ENCODE measurements at places on chromosomes 16 and 17.

DNA sequence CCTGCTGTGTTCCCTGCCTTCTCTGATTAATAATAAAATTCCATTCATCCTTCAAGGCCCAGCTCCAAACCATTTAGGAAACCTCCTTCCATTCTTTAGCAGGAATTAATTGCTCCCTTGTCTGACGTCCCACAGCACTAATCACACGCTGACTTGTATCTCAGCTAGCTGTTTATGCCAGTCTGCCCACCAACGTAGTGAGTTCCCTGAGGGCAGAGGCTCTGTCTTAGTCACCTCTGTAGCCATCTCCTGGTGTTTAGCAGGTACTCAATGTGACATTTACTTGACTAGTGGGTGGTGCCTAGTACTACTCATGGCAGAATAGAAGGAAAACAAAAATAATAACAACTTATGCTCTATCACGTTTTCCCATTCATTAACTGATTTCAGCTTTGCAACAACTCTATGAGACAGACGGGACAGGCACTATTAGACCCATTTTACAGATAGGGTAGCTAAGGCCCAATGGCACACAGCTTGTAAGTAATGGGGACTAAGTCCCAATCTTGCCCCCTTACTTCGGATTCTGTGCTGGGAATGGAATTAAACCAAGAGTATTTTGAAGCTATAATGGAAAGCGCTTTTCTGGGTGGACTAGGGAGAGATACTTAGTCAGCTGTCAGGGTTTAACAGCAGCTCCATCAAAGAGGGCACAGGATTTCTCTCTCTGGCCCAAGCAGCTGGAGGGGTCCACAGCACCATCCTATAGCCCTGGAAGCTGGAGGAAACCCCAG is 931 bp upstream of the WIPF2 start:
- DNase-seq = no peak

GRCh38 chr17:38560503-38561318 is 45.0 kb downstream of the SRCIN1 start:
- no peak for DNase-seq

DNA sequence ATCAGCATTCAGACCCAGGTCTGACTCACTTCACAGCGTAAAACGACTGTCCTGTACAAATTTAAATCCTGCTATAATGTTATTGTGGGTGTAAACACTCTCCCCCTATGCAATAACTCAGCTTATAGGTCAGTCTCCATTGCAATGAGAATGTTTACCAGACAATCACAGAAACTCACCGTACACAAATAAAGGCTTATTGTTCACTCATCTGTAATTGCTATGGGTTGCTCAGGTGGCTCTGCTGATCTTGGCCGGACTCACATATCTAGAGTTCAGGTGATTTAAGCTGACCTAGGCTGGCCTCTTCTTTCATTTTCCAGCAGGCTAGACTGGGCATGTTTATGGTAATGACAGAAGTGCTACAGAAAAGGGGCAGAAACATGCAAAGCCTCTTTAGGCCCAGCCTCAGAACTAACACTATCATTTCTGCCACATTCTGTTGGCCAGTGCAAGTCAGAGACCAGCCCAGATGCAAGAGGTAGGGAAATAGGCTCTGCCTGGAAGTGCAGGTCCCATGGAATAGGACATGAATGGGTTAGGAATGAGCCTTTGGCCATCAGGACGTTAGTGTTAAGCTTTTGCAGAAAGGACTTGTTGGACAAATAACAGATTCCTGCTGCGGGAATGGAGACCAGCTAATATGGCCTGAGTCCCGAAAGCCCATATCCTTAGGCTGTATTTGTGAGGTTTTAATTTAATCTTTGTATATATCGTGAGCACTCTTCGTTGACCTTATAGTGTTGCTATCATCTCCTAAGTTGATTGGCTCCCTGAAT is 44.0 kb downstream of the HLF start:
- DNase-seq = no peak

DNA sequence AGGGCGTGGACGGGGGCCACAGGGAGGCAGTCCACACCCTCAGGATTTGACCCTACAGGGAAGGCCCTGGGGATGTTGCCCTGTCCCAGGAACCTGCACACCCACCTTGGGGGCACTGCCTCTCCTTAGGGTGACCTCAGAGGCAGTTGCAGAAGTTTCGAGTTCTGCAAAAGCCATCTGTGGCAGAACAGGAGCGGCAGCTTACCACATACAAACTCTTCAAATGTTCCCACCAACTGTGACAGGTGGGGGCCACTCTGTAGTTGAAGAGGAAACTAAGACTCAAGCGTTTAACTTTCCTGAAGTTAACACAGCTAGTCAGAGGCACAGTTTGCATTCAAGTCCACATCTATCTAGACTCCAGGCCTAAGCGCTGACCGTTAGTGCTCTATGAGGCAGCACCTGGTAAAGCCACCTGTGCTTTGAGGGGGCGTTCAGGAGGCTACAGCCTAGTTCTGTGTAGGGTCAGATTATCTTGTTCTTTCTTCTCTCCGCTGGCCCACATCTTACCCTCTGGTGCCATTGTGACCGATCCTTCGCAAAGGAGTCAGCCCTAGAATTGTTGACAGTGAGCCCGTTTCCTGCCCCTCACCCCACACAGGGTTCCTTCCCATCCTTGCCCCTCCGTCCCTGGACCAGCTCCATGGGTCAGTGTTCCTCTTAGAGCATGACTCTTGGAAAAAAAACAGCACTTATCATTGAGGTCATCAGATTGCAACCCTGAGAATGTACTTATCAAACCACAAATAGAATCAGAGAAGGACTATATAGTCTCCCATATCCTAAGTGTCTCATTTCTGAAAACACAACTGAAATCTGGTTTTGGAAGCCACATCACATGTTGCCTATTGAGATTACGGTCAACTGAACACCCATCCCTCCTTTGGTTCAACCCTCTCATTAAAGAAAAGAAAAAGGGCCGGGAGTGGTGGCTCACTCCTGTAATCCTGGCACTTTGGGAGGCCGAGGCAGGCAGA is 45.4 kb downstream of the CDH1 start:
- peak; percentile 38 for DNase-seq

DNA sequence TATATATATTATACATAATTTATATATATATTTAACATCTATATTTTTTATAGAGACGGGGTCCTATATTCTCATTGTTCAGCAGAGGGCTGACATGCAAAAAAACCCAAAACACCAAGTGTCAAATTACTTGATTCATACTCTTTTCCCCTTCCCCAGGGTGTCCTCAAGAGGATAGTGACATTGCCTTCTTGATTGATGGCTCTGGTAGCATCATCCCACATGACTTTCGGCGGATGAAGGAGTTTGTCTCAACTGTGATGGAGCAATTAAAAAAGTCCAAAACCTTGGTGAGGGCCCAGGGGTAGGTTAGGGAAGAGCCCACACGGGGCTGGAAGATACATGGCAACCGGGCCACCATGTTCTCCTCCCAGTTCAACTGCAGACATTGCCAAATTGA is 11.0 kb downstream of the ITGAM start:
- DNase-seq = no peak

DNA sequence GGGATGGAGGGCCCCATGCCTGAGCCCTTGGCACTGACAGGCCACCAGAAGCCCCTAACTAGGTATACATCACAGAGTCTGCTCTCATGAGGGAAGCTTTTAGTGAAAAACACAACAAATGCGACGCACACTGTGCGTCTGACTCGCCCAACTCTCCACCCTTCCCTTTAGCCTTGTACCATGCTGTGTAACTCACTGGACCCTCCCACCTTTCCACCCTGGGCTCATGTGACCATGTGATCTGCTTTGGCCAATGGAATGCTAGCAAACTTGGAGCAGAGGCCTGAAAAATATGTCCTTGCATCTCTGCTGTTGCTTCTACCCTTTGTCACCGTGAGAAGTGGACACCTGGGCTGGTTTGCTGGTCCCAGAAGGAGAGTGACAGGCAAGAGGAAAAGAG is 21.6 kb downstream of the TK2 start:
- no peak for DNase-seq

GRCh38 chr16:30744183-30744582 is 4.0 kb upstream of the PHKG2 start:
- DNase-seq = no peak

- DNase-seq = no peak
Observed at GRCh38 chr17:47704116-47704515, 10.2 kb downstream of the TBKBP1 start.

GRCh38 chr17:41687828-41688640 is 651 bp upstream of the EIF1 start:
- DNase-seq = peak; percentile 76

DNA sequence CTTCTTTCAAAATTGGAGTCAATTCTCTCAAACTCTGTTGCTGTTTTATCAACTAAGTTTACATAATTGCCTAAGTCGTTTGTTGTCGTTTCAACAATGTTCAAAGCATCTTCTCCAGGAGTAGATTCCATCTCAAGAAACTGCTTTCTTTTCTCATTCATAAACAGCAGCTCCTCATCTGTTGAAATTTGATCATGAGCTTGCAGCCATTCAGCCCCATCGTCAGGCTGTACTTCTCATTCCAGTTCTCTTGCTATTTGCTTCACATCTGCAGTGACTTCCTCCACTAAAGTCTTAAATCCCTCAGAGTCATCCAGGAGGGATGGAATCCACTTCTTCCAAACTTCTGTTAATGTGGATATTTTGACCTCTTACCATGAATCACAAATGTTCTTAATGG is 230.6 kb downstream of the IRF8 start:
- DNase-seq = no peak

DNA sequence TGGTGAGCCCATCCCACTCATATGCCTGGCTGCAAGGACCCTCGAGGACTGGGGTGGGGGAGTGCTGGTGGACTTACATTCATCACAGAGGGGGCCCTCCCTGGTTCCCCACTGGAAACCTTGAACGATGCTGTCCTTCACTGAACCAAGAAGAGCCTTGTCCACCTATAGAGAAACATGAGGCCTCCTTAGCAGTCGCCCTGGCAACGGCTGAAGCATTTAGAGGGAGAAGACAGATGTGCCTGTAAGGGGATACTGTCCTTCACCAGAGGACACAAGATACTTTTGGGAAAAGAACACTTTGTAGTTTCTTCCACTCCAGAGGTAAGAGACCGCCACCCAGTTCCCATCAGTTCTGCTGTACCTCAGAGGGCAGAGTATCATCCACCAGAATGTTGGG is 6.5 kb downstream of the HIGD1B start:
- no peak for DNase-seq
